Activated T-helper 2 cell treated with anti-CD3 and anti-CD28 coated beads, Interferon-gamma antibody, Interleukin-2, Interleukin-4, amounts not matched to agents 10 μg/mL and 5 μg/mL and 100 μg/mL, durations not matched to agents 14 hours and 24 hours and 36 hours (primary cell): ENCODE measurements at places on chromosomes 12 and 14. TPM values are rescaled to one million over a fixed set of nuclear protein-coding genes. Genes with fewer than 3 reads are reported as not detected.

- no peak overlapping the region for H3K4me3 ChIP-seq
- H3K4me1 ChIP-seq: no peaks in the 10 kb centered on the region
- H3K36me3 ChIP-seq: no peaks in the 10 kb centered on the region
- H3K27ac ChIP-seq: no peak overlapping the region
- no peaks in the 10 kb centered on the region for H3K27me3 ChIP-seq
Measured at GRCh38 chr14:105739331-105740102, 213.1 kb downstream of the TMEM121 start.

- H3K27ac ChIP-seq: no peak overlapping the region
- H3K27me3 ChIP-seq: peaks cover 11% of the 10 kb centered on the region
- H3K36me3 ChIP-seq: no peaks in the 10 kb centered on the region
- DNase-seq: no peak
- peaks cover 2% of the 10 kb centered on the region for H3K4me1 ChIP-seq
- H3K4me3 ChIP-seq: no peak overlapping the region
Measured at GRCh38 chr12:7581046-7581445, 77.5 kb upstream of the CD163 start.

GRCh38 chr12:65597527-65597926 is 226.8 kb upstream of the HMGA2 start:
- peaks cover 10% of the 10 kb centered on the region for H3K27me3 ChIP-seq
- H3K4me1 ChIP-seq: peaks cover 2% of the 10 kb centered on the region
- DNase-seq: no peak
- H3K4me3 ChIP-seq: no peak overlapping the region
- H3K36me3 ChIP-seq: no peaks in the 10 kb centered on the region

Gene CDKN3
- 53.4 and 57.5 TPM in 2 replicates for total RNA-seq

Gene ALKBH2
- total RNA-seq: 33.4 and 34.9 TPM in 2 replicates

Gene TMPRSS12
- total RNA-seq: not detected in 2 replicates
